ENCODE measurements at places on chromosomes 13 and 19.

GRCh38 chr13:71149498-71150363 lies 717.3 kb downstream of the DACH1 start:
- DNase-seq, result no peak

DNA sequence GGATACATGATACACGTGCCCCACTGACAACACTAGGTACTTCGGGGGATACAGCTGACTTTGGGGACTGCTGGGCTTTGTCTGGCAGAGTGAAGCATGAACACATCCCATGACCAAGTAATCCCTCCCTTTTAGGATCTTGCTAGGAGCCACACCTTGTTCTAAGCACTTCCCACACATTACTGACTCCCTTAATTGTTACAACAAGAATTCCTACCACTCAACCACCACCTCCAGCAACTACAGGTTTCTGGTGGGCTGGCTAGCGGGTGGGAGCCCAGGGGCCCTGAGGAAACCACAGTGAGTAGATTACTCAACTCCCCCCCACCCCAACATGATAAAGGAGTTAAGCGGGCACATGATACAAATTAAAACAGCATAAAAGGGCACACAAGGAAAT lies 7.2 kb upstream of the SLC35E1 start:
- no peak for DNase-seq

DNA sequence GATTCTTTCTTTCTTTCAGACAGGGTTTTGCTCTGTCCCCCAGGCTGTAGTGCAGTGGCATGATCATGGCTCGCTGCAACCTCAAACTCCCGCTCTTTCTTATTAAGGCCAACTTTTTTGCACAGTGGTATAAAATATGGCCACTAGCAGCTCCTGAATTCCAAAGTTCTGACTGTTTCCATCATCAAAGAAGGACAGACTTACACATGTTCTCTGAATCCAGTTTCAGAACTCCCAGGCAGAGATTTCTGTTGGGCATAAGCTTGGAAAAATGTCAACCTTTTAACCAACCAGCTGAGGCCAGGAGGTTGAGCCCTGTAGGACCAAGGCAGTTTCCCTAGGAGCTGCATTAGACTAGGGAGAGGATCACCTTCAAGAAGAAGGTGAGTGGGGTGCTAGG lies 184.1 kb downstream of the HS6ST3 start:
- DNase-seq, result no peak

DNA sequence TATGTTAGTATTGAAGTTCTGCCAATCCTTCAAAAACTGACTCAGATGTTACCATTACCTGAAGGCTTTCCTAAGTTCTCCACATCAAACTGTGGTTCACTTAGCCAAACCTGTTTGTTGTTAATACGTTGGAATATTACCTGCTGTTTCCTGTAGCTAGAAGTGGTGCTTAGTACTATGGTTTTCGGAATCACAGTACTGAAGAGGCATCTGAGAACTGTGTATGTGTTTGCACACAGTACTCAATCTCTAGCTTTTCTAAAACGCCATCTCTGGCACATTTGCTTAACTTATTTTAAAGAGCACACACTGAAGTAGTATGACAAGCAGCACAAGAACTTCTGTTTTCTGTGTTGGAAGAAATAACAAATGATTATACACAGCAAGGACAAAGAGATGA lies 248.2 kb downstream of the SHISA2 start:
- no peak for DNase-seq

GRCh38 chr19:708154-709143 lies at the start of gene PALM:
PALM (plus strand) TSS chr19:708935; CDS start chr19:709147, 212 bp downstream.
- DNase-seq, result no peak

- peak; percentile 68 for DNase-seq
These were observed 10.1 kb upstream of the SLC25A42 start for GRCh38 chr19:19053508-19054314.

- no peak for DNase-seq
These were observed 35.0 kb upstream of the RBM26 start for GRCh38 chr13:79440958-79441528.

DNA sequence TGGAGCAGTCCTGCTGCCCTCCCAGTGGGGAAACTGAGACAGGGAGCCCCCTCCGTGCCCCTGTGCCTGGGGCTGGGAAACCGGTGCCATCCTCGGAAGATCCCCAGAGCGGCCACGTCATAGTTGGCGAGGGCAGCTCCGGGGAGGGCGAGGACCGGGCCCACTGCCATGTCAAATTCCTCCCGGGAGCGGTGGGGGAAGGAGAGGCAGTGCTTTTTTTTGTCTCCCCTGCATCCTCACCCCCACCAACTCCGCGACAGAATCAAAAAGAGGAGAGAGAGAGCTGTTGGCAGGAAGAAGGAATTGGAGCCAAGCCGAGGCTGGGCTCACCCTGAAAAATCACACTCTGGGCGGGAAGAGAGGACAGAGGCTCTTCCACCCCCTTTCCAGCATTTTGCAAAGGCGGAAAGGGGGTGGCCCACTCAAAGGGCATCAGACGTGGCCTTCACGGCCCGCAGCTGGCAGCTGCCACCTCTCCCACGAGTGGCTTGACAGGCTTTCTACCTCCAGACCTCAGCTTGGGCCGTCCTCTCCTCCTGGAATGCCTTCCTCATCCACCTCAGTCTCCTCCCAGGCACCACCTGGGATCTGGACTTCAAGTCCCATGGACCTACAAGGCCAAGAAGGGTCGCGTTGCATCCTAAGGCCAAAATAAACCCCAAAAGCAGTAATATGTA lies 19.6 kb upstream of the NFIC start:
- DNase-seq, result no peak

- no peak for DNase-seq
These were observed 84.0 kb downstream of the RAP2A start for GRCh38 chr13:97517967-97518366.

DNA sequence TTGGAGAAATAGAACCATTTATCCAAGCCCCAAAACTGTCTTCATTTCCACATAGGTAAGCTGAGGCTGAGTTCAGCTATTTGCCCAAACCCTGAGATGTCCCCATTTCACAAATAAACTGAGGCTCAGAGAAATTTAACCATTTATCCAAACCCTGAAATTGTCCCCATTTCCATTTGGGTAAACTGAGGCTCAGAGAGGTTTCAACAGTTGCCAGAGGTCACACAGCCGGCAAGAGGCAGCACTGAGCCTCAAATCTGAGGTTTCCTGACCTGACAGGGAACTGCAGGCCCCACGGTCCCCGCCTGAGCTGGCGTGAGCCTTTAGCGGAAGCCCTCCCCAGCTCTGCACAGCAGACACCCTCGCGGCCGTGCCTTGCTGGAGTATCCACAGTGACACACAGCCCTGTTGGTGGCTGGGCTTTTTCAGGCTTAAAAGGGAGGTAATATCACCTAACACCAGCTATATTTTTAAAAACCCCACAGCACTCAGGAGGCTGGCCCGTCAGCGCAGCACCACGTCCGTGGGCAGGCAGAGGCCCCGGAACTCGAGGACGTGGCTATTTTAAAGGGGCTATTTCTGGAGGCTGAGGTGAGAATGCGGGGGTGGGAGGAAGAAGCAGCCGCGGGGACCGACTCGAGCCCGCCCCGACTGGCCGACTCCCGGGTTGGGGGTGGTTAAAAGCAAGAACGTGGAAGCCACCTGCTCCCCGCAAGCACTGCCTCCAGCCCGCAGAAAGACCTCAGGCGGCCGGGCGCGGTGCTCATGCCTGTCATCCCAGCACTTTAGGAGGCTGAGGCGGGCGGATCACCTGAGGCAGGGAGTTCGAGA lies 18.5 kb downstream of the PTPRS start:
- peak; percentile 52 for DNase-seq
